ENCODE measurements at places on chromosomes 3 and 15.

DNA sequence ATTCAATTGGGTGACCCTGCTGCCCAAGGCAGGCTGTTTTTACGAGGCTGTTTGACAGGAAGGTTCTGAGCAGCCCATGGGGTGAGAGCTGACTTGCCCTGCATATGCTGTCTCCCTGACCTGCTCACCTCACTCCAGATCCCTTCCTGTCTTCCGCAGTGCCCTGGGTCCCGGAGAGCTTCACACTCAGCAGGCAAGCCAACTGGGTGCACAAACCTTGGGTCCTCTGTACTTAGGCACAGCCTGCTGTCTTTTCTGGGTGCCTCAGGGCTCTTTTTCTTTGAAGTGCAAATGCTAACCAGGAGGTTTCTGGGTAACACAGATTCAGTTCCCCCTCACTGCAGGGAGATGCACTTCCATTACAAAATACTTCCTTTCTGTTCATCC, 32.8 kb downstream of the ZXDC start:
- no peak overlapping the region for H3K27ac ChIP-seq
- H3K36me3 ChIP-seq = peaks cover 5% of the 10 kb centered on the region

DNA sequence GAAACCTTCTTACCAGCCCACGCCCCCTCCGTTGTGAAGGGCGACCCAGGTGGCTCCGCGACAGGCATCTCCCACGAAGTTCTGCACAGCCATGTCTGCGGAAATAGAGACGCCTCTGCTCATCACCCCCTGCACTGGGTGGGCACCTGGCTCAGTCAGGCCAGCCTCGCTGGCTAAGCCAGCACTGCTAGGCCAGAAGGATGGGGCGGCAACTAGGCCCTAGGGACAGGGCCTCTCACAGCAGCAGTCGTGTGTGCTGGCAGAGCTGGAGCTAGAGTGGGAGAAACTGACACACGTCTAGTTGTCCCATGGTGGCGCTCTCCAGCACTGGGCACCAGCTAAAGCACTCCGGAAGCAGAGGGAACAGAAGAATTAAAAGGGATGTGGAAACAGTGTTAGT, 12.5 kb upstream of the ZXDC start:
- H3K27me3 ChIP-seq = no peaks in the 10 kb centered on the region
- peaks cover 9% of the 10 kb centered on the region for H3K4me1 ChIP-seq
- H3K36me3 ChIP-seq = no peaks in the 10 kb centered on the region
- H3K27ac ChIP-seq = no peak overlapping the region
- no peak overlapping the region for H3K4me3 ChIP-seq
- DNase-seq = no peak

DNA sequence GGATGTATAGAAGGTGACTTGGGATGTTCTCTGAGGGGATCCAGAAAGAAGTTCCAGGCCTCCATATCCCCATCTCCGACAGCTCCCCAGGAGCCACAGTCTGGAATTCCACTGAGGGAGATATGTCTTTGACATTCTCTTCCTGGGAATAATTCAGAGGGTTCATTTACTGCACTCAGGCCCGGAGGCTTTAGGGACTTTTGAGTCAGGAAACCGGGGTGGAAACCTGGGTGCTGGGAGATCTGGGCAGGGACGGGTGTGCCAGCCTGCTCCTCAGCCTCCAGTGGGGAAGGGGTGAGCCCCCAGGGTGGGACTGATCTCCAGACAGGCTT, 147.7 kb downstream of the SMAD6 start:
- H3K4me1 ChIP-seq = no peaks in the 10 kb centered on the region
- no peak for DNase-seq
- H3K36me3 ChIP-seq = no peaks in the 10 kb centered on the region
- no peak overlapping the region for H3K4me3 ChIP-seq
- no peaks in the 10 kb centered on the region for H3K27me3 ChIP-seq

DNA sequence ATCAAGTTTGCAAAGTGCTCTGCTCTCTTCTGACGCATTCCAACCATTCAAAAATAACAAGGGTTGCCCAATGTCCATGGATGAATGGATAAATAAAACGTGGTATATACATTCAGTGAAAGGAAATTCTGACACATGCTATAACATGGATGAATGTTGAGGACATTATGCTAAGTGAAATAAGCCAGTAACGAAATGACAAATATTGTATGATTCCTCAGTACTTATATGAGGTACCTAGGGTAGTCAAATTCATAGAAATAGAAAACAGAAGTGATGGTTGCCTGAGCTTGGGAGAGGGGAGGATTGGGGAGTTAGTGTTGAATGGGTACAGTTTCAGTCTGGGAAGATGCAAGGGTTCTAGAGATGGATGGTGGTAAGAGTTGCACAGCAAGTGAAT, 33.9 kb downstream of the SH3BP5 start:
- peaks cover 91% of the 10 kb centered on the region for H3K4me1 ChIP-seq
- no peak overlapping the region for H3K4me3 ChIP-seq
- H3K27ac ChIP-seq = no peak overlapping the region
- no peak for DNase-seq
- H3K36me3 ChIP-seq = peaks cover 20% of the 10 kb centered on the region

GRCh38 chr3:46455231-46456115, 9.2 kb downstream of the LTF start:
- H3K4me3 ChIP-seq = no peak overlapping the region
- peaks cover 3% of the 10 kb centered on the region for H3K27me3 ChIP-seq
- no peaks in the 10 kb centered on the region for H3K36me3 ChIP-seq
- H3K4me1 ChIP-seq = no peaks in the 10 kb centered on the region

GRCh38 chr3:183975981-183976662, 41.6 kb downstream of the ABCC5 start:
- H3K36me3 ChIP-seq = no peaks in the 10 kb centered on the region
- H3K4me1 ChIP-seq = no peaks in the 10 kb centered on the region
- no peak for DNase-seq
- no peaks in the 10 kb centered on the region for H3K27me3 ChIP-seq
- H3K27ac ChIP-seq = peak overlapping the region; percentile 17

DNA sequence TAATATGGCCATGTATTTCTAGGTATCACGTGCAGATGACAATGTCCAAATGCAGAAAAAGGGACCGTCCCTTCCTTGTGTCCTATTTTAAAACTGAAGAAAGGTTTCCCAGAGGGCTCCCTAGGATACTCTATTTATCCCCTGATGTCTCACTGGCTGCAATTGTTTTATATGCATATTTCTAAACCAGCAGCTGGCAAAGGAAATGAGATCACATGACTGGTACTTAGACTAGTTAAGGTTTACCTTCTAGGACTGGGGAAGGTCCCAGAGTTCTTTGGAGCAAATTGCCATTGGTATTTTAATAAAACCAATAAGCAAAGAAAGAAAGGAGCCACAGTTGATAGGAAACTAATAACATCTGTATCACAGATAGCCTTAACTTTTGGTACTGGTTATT, 29.5 kb downstream of the GTF2E1 start:
- H3K4me3 ChIP-seq = no peak overlapping the region
- H3K27ac ChIP-seq = no peak overlapping the region
- H3K4me1 ChIP-seq = no peaks in the 10 kb centered on the region
- no peaks in the 10 kb centered on the region for H3K27me3 ChIP-seq

DNA sequence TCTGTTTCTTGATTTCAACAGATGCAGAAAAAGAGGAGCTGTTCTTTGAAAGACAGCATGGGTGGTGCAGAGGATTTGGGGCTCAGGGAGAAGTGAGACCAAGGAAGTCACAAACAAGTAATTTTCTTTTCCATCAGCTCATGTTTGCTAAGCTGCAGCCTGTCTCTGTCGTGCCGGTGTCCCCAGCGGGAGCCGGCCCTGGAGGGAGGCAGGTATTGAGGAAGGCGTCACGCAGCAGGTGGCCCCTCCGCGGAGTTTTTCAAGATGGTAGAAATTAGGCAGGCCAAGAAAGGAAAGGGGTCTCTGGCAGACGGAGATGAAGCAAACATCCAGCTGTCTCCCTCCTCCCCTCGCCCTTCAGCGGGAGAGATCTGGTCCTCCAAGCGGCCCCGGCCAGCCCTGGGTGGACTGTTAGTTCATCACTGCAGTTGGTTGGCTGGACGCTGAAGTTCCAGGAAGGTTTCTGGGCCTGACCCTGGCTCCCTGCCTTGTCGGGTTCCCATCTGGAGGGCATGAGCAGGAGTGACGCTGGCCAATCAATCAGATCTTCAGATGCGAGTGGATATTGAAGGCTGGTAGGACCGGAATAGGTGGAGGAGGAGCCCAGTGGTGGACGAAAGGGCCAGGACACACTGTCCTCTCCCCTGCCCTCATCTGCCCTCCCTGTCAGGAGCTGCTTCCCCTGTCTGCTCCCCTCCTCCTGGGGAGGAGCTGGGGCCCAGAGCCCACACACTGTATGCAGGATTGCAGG, 27.7 kb upstream of the MUC4 start:
- no peaks in the 10 kb centered on the region for H3K4me1 ChIP-seq
- H3K27ac ChIP-seq = no peak overlapping the region
- no peaks in the 10 kb centered on the region for H3K36me3 ChIP-seq
- DNase-seq = no peak
- H3K4me3 ChIP-seq = no peak overlapping the region
- H3K27me3 ChIP-seq = no peaks in the 10 kb centered on the region

GRCh38 chr3:141289228-141289772, 57.7 kb downstream of the PXYLP1 start:
- peaks cover 11% of the 10 kb centered on the region for H3K4me1 ChIP-seq
- no peaks in the 10 kb centered on the region for H3K27me3 ChIP-seq
- no peak overlapping the region for H3K27ac ChIP-seq
- DNase-seq = no peak

DNA sequence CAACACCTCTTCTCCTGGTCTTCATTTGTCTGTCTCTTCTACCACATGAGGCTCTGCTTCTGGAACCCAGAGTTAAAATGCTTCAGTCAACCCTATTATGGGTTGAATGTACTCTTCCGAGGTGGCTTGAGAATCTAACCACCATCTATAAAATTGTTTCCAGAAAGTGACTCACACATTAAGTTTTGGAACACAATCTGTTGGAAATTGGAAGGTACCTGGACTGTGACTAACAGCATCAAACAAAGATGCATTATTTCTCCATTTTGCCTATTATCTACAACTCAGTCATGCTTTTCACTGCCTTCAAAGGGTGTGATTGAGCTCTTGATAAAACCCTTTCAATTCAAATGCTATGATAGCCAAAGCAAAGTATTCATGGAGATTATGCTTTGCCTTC, 499.0 kb upstream of the SEMA6D start:
- no peaks in the 10 kb centered on the region for H3K36me3 ChIP-seq
- H3K4me3 ChIP-seq = no peak overlapping the region
- DNase-seq = no peak
- no peaks in the 10 kb centered on the region for H3K4me1 ChIP-seq
- no peak overlapping the region for H3K27ac ChIP-seq

DNA sequence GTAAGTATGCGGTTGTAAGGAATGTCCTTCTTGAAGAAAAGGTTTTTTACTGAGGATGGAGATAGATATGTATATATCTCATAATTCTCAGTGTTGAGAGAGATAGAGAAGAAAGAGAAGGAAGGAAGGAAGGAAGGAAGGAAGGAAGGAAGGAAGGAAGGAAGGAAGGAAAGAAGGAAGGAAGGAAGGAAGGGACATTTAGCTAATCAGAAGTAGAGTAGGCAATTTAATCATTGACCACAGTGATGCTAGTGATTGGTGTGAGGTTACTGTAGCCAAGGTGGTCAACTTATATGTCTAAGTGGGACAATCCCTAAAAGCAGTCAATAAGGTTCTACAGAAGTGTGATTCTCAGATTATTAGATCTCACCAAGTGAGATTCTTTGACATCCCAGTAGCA, 751.8 kb upstream of the CBLB start:
- no peak overlapping the region for H3K4me3 ChIP-seq
- DNase-seq = no peak
- H3K27me3 ChIP-seq = no peaks in the 10 kb centered on the region

DNA sequence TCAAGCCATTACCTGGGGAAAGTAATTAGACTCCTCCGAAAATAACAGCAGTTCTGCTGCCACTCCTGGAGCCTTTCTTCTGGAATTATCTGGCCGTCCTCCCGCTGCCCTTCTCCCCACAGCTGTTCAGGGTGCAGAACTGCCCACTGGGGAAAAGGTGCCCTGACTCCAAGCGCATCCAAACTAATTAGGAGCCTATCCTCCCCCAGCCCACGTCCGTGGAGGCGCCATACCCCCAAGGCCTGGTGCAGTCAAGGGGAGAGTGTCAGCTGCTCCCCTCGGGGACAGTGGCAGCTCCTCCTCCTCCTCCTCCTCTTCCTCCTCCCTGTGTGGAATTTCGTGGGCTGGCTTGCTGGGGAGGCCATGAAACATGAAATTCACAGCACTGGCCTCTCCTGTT, 177.2 kb downstream of the XXYLT1 start:
- no peaks in the 10 kb centered on the region for H3K36me3 ChIP-seq
- DNase-seq = no peak
- no peaks in the 10 kb centered on the region for H3K27me3 ChIP-seq
- no peak overlapping the region for H3K4me3 ChIP-seq
- H3K27ac ChIP-seq = no peak overlapping the region

DNA sequence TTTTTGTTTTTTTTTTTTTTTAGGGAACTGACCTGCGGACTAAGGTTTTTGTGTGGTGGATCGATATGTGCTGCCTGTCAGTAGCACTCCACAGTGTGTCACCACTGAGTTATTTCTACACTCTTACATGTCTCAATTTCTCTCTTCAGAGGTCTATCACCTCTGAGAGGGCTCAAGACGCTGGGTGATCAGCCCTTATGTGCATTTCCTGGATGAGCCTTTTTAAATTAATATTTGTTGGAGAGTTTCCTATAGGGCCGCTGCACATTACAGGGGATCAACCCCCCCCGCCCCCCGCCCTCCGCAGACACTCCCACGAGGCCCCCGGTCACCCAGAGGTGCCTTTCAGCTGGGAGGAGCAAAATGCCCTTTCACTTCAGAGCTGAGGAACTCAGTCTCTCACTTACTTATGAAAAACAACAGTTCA, 34.5 kb upstream of the AP4E1 start:
- no peaks in the 10 kb centered on the region for H3K36me3 ChIP-seq
- H3K4me3 ChIP-seq = no peak overlapping the region
- H3K27me3 ChIP-seq = no peaks in the 10 kb centered on the region
- H3K4me1 ChIP-seq = peaks cover 8% of the 10 kb centered on the region

GRCh38 chr3:48596157-48596556, 1.0 kb upstream of the COL7A1 start:
- peaks cover 19% of the 10 kb centered on the region for H3K36me3 ChIP-seq
- no peaks in the 10 kb centered on the region for H3K4me1 ChIP-seq
- no peak overlapping the region for H3K4me3 ChIP-seq
- no peaks in the 10 kb centered on the region for H3K27me3 ChIP-seq

DNA sequence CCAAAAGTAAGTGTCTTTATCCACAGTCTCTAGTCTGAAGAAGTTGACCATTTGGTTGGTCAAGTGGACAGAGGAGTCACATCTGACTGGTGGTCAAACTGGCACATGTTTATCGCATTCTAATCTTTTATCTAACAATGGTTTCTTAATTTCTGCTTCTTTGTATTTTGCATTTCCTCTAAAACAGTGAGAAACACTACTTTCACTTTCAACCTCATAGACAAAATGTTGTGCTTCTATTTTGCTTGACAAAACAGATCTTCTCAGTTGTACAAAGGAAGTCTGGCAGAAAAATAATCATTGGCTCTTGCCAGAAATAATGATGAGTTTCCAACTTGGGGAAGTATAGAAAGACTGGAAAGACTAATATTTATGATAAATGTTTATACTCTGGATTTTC, 103.9 kb downstream of the MME start:
- no peaks in the 10 kb centered on the region for H3K36me3 ChIP-seq
- no peak overlapping the region for H3K4me3 ChIP-seq
- H3K27me3 ChIP-seq = no peaks in the 10 kb centered on the region
- DNase-seq = no peak
- no peak overlapping the region for H3K27ac ChIP-seq

GRCh38 chr15:62631076-62631724, 411.3 kb upstream of the TPM1 start:
- no peak for DNase-seq
- H3K36me3 ChIP-seq = no peaks in the 10 kb centered on the region
- no peak overlapping the region for H3K4me3 ChIP-seq
- no peaks in the 10 kb centered on the region for H3K4me1 ChIP-seq
- no peaks in the 10 kb centered on the region for H3K27me3 ChIP-seq

GRCh38 chr15:90585863-90586262, 56.1 kb downstream of the CRTC3 start:
- no peaks in the 10 kb centered on the region for H3K27me3 ChIP-seq
- peaks cover 47% of the 10 kb centered on the region for H3K4me1 ChIP-seq
- no peak for DNase-seq
- no peaks in the 10 kb centered on the region for H3K36me3 ChIP-seq

Data from CD8-positive, alpha-beta memory T cell (primary cell).